Stimulated activated CD4-positive, alpha-beta T cell treated with anti-CD3 and anti-CD28 coated beads, Interleukin-4, amount 100 ng/mL, for 48 hours (primary cell): ENCODE measurements at places on chromosomes 16 and 17.
A peak's percentile ranks its signal among the peaks of the same experiment; 100 is the strongest.

- DNase-seq = no peak
Observed at GRCh38 chr17:7864995-7865650, 7.3 kb downstream of the CYB5D1 start.

- peak; percentile 96 for DNase-seq
Observed at GRCh38 chr17:1399679-1400512, at the start of gene YWHAE. YWHAE (minus strand) TSS chr17:1400222; CDS start chr17:1400110, 112 bp downstream.

GRCh38 chr17:65561452-65562205, at the start of gene AXIN2:
AXIN2 (minus strand) TSS chr17:65561648; CDS start chr17:65558620, 3,028 bp downstream.
- peak; percentile 84 for DNase-seq

DNA sequence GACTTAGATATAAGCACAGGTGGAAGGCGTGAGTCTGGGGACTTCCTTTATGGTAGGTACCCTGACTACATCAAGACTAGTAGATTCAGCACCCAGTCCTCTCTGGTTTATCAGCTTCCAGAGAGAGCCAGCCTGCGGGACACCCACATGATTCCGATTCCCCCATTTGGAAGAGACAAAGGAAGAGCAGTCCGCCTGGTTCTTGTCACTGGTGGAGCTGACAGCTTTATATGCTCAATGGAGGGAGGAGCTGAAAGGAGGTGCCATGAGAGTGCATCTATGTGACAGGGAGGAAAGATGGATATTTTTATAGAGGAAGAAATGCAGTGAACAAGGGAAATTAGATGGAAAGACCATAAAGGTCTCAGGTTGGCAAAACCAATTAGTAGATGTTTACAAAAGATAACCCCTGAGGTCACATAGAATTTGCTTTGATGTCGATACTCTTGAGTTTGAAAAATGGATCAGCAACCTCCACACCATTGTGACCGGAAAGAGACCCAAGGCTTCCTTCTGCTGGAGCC, 437.7 kb downstream of the PMP22 start:
- DNase-seq = no peak

DNA sequence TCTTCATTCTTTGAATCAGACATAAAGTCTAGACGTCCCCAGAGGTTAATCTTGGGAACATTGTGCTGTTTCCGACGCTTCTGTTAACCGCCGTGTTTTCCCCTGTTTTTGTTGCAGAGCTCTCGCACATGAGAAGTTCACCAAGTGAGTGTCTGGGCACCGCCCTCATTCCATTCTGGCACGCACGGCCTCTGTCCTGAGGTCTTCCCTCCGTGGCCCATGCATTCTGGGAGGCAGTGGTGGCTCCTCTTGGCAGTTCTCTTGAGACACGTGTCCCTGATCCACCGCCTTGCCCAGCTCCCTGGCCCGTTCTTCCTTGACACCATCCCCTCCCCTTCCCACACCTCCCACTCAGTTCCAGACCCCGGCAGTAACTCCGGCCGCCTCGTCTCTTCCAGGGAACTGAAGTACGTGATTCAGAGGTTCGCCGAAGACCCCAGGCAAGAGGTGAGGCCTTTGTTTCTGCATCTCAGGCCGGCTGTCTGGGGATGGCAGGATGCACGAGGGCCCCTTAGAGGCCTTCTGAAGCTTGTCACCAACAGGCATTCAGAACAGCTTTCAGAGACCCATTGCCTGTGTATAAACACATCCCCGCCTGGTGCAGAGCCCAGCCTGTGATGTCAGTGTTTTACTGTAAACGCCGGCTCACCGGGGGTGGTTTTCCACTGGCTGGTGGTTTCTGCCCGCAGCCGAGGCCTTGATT, 85.9 kb upstream of the PLCG2 start:
- no peak for DNase-seq

GRCh38 chr16:68995011-68995504, 110.4 kb upstream of the HAS3 start:
- no peak for DNase-seq

DNA sequence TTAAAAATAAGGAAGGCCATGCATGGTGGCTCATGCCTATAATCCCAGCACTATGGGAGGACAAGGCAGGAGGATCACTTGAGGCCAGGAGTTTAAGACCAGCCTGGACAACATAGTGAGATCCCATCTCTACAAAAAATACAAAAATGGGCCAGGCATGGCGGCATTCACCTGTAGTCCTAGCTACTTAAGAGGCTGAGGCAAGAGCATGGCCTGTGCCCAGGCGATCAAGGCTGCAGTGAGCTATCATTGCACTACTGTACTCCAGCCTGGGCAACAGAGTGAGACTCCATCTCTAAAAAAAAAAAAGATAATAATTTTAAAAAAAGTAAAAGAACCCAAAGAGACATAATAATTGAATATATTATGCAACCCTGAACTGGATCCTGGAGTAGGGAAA, 83.6 kb upstream of the ZNF423 start:
- DNase-seq = no peak

- DNase-seq = no peak
Observed at GRCh38 chr16:85003076-85003475, 8.3 kb downstream of the ZDHHC7 start.
